GM23248 (cell line): ENCODE measurements at places on chromosomes 16 and 17.

DNA sequence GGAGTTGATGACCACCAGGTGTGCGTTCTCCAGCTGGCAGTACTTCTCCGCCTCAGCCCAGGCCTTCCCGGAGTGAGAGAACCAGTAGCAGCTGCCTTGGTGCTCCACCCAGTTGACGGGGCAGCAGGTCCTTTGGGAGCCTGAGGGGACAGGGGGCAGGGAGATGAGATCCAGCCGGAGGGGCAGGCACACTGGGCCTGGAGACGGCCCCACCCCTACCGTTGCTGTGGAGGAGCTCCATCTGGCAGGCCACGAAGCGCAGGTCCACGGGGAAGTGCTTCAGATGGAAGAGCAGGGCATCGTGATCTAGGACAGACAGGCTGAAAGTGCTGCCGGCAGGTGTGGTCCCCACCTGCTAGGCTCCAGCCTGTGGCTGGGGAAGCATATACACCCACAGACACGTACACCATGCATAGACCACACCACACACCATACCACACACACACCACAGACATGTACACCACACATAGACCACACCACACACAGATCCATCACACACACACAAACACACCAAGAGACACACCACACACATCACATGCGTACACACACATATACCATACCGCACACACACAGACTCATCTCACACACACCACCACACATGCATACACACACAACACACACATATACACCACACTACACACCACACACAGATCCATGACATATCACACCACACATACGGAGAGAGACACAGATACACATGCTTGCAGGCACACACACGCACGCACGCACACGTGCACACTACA is 7.4 kb downstream of the ASGR2 start:
- DNase-seq, result no peak

- no peak for DNase-seq
These were observed 37.1 kb downstream of the MPRIP start for GRCh38 chr17:17079336-17079735.

DNA sequence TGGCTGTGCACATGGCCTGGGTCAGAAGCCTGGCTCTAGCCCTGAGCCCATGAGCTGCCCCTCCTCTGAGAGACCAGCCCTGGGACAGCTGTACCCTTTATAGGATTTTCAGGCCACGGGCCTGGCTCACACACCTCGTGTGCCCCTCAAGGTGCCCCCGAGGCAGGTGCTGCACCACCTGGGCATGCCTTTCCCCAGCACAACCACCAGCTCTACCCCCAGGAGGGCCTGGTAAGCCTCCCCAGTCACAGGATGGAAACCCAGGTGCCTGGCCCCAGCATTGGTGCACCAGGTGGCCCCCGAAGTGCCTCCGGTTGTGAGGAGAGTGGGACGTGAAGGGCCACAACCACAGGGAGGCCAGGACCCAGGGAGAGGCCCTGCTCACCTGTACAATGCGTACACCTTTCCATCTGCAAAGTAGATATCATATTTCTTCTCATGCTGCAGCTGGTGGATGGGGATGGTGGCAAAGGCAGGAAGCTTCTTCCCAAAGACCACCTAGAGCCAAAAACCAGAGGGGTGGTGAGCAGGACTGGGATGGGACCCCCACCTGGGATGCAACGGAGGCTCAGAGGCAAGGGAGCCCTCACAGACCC is 6.3 kb downstream of the ZNF598 start:
- DNase-seq, result no peak

DNA sequence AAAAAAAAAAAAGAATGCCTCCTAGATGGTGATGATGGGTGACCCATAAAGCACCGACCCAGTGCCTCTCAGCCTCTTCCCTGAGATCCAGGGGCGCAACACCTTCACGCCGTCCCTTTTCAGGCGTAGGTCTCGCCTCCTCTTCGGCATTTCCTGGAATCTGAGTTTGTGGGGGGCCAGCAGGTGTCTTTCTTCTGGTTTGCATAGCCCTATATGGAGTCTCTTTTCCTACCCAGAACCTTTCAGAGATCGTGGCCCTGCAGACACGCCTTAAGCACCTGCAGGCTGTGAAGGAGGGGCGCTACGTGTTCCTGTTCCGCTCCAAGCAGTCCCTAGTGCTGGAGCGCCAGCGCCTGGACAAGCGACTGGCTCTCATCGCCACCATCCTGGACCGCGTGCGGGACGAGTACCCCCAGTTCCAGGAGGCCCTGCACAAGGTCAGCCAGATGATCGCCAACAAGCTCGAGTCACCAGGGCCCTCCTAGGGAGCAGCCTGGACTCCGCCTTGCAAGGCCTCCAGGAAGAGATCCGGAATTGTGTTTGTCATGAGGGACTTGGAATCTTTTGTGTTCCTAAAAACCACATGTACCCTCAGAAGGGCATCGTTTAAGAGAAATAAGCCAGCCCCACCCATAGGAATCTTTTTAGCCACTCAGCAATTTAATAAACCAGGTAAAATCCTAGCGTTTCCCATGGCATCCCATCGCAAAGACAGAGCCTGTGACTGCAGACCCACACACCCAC is 1.9 kb upstream of the GAA start:
- DNase-seq, result no peak

DNA sequence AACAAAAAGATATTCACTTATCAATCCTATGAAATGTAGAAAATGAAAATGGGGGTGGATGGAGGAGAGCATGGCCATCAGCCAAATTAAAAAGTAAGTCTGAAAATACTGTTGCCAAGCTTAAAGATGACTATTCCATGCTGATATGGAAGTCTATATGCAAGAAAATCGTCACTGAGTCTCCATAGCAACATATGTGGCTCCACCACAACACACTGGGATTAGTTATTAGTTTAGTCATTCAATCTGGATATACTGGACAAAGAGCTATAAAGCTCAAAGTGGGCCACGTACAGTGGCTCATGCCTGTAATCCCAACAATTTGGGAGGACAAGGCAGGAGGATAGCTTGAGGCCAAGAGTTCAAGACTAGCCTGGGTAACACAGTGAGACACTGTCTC is 24.7 kb upstream of the PSMD7 start:
- peak; percentile 26 for DNase-seq

DNA sequence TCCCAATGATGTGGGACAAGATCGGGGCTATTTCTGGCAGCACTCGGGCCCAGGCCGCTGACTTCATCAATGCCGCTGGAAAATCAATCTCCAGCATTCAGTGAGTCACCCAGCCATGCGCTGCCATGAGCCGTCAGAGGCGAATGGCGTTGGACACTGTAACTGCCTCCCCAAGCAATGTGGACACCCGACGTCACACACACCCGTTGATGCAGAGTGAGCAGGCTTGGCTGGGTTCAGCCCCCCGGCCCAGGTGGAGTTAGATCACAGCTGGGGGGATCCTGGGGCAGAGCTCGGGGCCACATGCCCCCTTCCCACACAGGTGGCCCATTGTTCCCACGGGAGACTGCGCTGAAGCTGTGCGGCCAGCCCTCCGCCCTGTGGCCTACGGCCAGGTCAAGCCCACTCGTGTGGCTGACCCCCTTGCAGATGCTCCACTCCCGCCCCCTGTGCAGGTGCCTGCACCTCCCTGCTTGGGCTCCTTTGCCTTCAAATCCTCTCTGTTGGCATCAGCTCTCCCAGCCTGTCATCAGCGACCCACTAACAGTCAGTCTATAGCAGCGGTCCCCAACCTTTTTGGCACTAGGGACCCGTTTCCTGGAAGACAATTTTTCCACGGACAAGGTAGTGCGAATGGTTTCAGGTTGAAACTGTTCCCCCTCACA is 89.9 kb downstream of the TBC1D16 start:
- DNase-seq, result no peak

GRCh38 chr16:20099375-20099774 is 25.7 kb upstream of the GPR139 start:
- DNase-seq, result no peak

DNA sequence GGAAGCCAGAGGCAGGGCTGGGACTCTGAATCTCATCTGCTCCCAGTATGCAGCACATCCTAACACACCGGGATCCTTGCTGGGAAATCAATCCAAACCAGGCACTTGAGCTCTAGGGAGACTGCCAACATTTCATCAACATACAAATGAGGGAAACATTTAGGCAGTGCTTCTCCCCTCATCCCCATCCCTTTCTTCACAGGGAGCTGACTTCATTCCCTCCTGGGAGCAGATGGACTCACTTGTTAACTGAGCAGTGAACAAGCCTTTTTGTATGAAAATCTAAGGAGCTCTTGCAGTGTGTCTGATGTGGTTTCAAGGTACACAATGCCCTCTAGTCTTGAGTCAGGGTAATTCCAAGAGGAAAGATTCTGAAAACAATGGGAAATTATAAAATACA is 96.3 kb downstream of the TMEM114 start:
- no peak for DNase-seq

- no peak for DNase-seq
These were observed 333.8 kb downstream of the HAPSTR1 start for GRCh38 chr16:9425236-9425635.

DNA sequence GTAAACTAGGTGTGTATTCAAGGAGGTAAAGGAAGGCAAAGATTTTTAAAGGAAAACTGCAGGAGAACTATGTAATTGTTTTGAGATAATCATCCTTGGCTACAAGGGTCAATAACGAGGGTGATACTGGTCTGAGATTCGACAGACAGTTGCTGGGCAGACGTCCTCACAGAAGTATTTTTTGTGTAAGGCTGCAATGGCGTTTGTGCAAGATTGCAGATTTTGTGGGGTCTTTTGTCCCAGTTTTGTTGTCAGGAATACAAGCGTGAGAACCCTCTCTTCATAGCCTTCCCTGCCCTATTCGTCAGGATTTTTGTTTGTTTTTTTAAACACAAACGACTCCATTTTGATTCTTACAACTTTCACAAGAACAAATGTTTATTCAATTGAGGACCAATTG is 57.5 kb downstream of the GPR139 start:
- DNase-seq, result no peak

- no peak for DNase-seq
These were observed 45.2 kb downstream of the TOX3 start for GRCh38 chr16:52501746-52502145.

DNA sequence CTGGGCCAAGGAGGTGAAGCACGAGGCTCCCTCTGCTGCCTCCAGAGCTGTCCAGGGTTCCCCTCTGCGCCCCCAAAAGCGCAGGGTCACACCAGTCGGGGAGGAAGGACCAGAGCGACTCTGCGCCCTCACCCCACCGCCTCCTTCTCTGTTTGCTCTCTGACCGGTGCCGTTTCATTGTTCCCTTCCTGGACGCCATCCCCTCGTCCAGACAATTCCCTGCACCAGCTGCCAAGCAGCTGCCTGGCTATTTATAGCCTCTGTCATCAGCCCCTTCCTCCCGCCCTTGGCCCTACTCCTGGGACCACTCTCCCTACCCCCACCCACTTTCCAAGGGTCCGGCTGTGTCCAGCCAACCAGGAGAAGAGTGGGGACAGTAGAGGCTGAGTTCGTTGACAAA is 68.8 kb upstream of the CREBBP start:
- DNase-seq, result no peak

DNA sequence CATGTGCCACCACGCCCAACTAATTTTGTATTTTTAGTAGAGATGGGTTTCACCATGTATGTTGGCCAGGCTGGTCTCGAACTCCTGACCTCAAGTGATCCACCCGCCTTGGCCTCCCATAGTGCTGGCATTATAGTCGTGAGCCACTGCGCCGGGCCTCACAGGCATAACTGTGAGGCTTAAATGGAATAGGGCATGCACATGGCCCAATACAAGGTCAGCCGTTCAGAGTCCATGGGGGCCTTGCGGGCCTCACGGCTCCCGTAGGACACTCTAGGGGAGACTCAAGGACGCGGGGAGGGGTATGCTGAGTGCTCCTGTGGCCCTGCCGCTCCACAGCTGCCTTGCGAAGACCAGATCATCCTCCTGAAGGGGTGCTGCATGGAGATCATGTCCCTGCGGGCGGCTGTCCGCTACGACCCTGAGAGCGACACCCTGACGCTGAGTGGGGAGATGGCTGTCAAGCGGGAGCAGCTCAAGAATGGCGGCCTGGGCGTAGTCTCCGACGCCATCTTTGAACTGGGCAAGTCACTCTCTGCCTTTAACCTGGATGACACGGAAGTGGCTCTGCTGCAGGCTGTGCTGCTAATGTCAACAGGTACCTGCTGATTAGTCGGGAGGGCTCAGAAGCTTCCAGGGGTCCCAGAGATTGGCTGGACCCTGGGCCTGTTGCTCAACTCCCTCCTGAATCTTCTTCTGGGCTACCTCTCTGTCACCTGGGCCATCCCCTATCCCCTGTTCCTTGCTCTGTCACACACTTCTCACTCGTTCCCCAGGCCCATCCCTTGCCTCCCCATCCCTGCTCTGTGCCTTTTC is 12.3 kb downstream of the NR1D1 start:
- no peak for DNase-seq
